Omental fat pad (tissue), 4 donors: ENCODE measurements at places on chromosomes 16 and 17. TPM values are rescaled to one million over a fixed set of nuclear protein-coding genes. Genes with fewer than 3 reads are reported as not detected.

DNA sequence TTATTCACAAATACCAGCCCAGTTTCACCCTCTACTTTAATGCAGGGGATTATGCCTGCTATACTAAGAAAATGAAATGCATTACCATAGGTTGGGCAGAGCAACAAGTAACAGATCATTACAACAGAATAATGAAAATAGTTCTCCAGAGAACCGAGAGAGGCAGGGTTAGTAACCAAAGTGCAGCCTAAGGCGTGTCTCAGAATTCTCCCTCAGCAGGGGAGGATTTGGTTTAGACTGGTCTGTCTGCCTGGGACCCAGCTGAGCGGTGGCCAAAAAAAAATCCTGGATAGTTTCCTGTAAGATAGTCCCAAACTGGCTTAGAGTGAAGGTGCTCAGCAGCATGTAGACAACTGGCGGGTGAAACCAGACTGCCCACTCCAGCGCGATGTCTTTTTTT, 30.8 kb upstream of the ADCY7 start:
- no peak for DNase-seq

- no peak for DNase-seq
Observed at GRCh38 chr16:22946433-22946832, 132.5 kb downstream of the HS3ST2 start.

GRCh38 chr16:1651974-1652312, 26.1 kb upstream of the JPT2 start:
- DNase-seq = no peak

The MC1R gene
- total RNA-seq = 5.5 TPM

GRCh38 chr17:79341816-79342215, 267.2 kb downstream of the ENGASE start:
- DNase-seq = no peak
